ENCODE measurements at places on chromosomes 4 and X. TPM values are rescaled to one million over a fixed set of nuclear protein-coding genes. Genes with fewer than 3 reads are reported as not detected.

DNA sequence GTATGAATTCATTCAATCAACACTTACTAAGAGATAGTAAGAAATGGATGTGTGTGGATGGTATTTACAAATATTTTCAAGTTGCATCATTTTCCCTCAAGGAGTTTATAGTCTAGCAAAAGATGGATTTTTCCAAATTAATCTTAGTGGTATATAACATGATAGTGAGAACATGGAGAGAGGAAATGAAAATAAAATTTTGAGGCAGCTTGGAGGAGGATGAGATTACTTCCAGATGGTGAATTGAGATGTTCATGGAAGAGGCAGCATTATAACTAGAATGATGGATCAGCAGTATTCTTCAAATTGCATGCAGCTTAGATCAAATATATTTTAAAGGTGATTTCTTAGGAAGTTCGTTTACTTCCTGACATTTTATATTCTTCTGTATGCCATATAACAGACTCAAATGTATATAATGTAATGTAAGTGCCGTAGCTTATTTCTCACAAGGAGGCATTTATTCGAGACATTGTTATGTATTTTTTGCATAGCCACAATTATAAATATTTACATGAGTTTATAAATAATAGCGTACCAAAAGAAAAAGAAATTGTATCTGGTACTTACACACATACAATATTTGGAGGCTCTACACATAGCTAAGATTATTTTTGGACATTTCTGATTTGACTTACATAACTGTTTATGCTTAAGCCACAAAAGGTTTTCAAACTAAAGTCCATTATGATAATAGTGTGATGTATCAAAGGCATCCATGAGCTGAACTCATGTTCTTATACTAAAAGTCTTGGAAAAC is 439.4 kb downstream of the SPRY1 start:
- DNase-seq: no peak

TMEM35A gene
- not detected for total RNA-seq

- no peak for DNase-seq
Measured at GRCh38 chr4:162954976-162955375, 211.7 kb downstream of the NAF1 start.

DNA sequence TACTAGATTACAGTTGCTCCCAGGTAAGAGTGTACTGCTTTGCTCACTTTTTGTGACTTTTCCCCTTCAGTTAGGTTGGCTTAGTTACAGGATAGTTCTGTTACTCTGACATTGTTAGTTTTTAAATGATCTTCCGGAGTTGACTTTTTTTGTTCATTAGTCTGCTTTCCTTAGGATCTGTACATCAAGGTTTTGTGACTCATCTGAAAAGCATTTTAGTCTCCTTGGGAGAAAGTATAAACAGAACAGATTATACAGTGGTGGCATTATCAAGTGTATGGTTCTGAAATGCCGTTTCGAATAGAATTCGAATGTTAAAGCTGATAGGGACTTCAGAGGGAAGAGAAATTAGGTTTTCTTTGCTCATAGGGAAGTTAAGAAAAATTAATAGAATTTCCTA is 63.3 kb downstream of the USP9X start:
- DNase-seq: no peak

DNA sequence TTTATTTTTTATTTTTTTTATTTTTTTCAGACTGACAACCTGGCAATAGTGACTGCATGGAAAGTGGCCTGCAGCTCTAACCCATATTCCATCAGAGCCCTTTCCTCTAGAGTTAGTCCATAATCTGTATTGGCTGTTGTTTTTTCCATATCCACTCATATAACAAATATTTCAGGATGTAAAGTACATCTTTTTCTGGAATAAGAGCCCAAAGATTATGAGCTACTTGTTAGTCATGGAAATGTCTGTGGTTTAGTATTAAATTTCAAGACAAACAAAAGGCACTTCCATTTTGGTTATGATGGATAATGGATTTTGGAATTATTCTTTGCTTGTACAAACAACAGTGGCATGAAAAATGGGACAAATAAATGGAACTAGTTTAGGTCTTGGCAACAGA is 296.0 kb upstream of the HS3ST1 start:
- DNase-seq: no peak

DNA sequence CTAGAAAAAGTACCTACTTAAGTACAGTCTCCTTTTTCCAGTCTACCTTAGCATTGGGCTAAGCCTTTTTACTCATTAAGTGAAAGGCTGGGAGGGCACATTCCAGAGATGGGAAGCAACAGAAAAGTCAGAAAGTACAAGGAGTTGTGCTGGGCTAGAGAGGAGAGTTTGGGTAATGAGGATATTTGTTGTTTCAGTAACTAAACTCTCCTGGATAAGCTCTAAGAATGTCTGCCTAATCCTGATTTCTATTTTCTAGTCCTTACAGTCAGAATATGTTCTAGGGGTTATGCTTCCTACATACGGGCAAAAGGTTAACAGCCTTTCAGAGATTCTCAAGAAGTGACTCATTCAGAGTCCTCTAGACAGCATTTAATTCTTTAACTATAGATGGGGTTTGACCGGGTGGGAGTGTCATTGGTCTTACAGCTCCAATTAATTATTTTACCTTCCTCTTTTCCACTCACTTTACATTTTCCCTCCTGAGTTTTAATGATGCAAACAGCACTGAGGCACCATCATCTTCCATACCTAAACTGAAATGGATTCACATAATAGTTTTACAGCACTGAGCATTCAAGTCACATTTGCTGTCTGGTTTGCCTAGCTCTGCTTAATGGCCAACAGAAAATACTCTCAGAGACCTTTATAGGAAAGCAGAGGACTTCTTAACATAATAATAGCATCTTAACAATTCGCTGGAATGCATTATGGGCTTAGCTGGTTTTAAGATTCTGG is 42.9 kb downstream of the USP26 start:
- DNase-seq: no peak

DNA sequence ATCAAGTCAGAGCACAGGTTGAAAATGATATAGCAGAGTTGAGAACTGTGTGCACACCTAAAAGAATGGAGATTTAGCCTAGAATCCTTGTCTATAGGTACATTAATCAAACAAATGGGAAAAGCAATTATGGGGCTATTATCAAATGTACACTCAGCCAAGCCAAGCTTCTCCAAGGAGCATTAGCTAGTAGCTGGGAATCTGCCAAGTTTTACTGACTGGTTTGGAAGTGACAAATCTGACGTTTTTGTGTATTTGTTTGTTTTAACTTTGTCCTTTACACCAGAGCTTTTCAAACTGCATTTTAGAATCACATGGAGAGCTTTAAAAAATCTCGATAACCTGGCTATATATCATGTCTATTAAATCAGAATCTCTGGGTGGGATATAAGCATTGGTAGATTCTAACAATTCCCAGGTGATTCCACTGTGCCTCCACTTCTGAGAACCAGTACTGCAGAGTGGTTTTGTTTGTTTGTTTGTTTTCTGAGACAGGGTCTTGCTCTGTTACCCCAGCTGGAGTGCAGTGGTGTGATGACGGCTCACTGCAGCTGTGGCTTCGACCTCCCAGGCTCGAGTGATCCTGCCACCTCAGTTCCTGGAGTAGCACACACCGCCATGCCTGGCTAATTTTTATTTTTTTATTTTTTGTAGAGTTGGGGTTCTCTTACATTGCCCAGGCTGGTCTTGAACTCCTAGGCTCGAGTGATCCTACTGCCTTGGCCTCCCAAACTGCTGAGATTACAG is 279.8 kb downstream of the UNC5C start:
- DNase-seq: no peak

GRCh38 chr4:101790521-101791181 is at the start of gene BANK1:
BANK1 (plus strand) TSS chr4:101790730; CDS start chr4:101790881, 151 bp downstream.
- DNase-seq: peak; percentile 37

DNA sequence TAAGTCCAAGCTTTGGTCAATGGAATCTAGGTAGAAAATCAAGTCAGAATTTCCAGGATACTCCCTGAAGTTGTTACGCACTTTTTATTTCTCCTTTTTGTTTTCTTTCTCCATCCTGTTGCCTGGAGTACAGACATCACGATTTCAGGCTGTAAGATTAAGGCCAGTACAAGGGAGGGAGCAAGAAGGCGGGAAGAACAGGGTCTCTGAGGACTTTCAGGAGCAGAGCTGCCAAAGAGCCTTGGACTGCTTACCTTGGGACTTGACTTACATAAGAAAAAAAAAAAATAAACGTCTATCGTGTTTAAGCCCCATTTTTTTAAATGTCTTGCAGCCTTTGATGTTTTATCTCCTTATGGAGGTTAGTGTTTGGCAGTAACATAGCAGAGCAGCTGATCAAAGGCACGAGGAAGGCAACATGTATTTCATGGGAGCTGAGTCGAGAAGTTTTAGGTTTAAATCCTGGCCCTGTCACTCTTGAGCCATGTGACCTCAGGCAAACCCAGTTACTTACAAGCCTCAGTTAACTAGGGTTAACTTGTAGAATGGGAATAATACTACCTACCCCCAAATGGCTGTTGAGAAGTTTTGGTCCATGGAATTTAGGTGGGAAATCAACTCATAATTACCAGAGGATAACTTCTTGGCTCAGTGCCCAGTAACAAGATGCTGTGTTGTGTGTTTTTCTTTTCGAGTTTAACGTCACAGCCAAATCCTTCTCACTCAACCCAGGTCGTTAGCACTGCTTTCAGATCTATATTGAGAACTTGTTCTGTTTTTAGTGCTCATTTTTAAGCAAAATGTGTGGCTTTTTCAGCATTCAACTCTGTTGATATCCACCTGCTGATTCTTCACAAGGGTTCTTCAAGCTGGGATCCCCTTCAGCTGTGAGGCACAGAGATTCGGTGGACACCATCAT is 106.8 kb downstream of the CLNK start:
- no peak for DNase-seq

PFKFB1 gene
- 0.67 TPM for total RNA-seq

- DNase-seq: no peak
Measured at GRCh38 chrX:129188231-129188630, 335.1 kb downstream of the SMARCA1 start.

DNA sequence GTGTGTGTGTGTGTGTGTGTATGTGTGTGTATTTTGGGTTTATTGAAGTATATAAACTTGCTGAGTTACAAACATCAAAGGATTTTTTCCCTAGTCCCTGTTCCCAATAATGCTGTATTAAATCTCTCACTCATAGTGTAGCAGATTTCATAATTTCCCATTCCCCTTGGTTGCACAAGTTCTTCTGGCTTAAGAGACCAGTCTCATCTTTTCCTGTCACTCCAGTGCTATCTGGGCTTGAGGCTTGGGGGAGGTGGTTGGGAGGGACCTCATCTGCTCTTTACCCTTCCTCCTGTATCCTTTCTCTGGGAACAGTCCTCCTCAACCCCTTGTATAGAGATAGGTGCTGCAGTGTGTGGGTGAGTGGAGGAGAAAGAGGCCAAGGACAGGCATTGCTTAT is 285.4 kb upstream of the BOD1L1 start:
- DNase-seq: no peak

DNA sequence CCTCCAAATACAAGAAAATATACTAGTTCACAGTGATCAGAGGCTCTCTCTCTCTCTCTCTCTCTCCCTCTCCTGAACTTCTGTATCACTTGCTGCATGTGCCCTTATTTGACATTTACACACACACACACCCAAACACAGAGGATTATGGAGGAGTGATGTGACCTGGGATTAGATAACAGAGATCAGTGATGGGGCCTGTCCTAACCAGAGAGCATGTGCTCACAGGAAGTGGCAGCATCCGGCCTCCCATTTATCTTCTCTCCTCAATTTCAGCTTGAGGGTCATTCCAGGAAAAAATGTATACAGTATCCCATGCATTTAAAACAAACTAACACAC is 143.0 kb downstream of the TSPAN5 start:
- no peak for DNase-seq

INPP4B gene
- 70.7 TPM for total RNA-seq

- DNase-seq: no peak
Measured at GRCh38 chr4:153143527-153144348, 60.5 kb upstream of the TRIM2 start.

DNA sequence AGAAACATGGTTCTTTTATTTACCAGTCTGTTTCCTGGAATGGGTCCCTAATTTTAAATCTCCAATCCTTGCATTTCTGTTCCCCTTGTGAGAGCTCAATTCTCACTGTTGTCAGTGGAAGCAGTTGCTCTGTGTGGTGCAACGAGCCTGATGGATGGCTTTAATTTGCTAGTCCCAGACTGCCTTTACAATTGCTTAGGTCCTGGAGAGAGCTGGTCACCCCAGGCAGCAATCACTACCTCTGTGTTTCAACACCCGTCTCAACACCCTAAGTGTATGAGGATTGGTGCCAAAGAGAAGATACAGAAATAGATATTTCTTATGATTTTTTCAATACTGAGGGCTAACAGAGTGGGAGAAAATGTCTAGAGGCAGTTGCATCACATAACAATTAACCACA is 873.8 kb downstream of the GLUD2 start:
- DNase-seq: no peak

TRIM61 gene
- total RNA-seq: 1.2 TPM

GRCh38 chr4:152206185-152206584 is 329.7 kb downstream of the FBXW7 start:
- no peak for DNase-seq

- DNase-seq: no peak
Measured at GRCh38 chrX:154064637-154065435, 32.7 kb downstream of the MECP2 start.

- DNase-seq: peak; percentile 95
Measured at GRCh38 chrX:154368630-154369448, 5.6 kb downstream of the FLNA start.

GRCh38 chr4:17098996-17099395 is 200.6 kb upstream of the LDB2 start:
- no peak for DNase-seq

GRCh38 chrX:103214870-103215424 is at the start of gene BEX4:
BEX4 (plus strand) TSS chrX:103215108; CDS start chrX:103216154, 1,046 bp downstream.
- peak; percentile 89 for DNase-seq

GRCh38 chrX:40171513-40172400 is 74.0 kb upstream of the BCOR start:
- peak; percentile 66 for DNase-seq

MAGEA11 gene
- not detected for total RNA-seq

GRCh38 chrX:43238461-43238945 is 417.6 kb upstream of the MAOA start:
- no peak for DNase-seq

FAM241A gene
- 3.2 TPM for total RNA-seq

HMGN5 gene
- 6.6 TPM for total RNA-seq

GCNA gene
- total RNA-seq: 3.1 TPM

- DNase-seq: no peak
Measured at GRCh38 chrX:137747244-137748043, 181.5 kb downstream of the ZIC3 start.

- DNase-seq: no peak
Measured at GRCh38 chr4:1573830-1574459, 110.2 kb downstream of the FAM53A start.

COL4A6 gene
- not detected for total RNA-seq

- DNase-seq: no peak
Measured at GRCh38 chrX:28988246-28988645, 401.0 kb downstream of the IL1RAPL1 start.

DNA sequence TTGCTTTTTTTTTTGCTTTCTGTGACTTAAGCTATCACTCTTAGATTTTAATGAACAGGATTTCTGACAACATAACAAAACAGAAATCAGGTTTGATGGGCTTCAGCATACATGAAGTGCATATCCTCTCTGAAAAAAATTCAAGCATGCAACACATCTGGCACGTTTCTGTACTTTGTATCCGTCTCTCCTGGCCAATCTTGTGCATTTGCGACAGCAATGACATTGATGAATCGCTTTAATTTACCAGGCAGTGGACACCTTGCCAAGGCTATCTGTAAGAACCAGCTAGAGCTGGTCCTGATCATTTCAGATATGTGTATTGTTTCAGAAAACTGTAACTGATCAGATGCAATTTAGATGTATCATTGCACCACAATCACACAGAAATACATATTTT is 93.3 kb downstream of the CCSER1 start:
- no peak for DNase-seq
